ENCODE measurements at places on chromosomes 7 and 10.

DNA sequence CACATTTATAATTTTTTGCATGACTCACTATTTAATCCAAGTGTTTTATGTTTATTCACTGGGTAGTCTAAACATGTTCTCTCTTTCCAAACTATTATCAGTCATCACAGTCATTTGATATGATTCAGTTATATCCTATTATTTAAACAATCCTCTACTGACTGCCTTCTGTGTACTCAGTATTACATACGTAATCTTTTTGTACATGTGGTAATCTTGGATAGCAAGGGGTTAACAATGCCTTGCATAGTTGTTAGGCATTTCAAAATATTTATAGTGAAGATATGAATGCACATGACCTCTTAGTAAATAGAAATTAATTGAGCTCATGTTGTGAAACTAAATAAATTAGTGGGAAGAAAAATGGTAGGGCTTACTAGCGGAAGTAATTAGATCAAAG, 379.4 kb upstream of the KIAA1217 start:
- no peak for DNase-seq

DNA sequence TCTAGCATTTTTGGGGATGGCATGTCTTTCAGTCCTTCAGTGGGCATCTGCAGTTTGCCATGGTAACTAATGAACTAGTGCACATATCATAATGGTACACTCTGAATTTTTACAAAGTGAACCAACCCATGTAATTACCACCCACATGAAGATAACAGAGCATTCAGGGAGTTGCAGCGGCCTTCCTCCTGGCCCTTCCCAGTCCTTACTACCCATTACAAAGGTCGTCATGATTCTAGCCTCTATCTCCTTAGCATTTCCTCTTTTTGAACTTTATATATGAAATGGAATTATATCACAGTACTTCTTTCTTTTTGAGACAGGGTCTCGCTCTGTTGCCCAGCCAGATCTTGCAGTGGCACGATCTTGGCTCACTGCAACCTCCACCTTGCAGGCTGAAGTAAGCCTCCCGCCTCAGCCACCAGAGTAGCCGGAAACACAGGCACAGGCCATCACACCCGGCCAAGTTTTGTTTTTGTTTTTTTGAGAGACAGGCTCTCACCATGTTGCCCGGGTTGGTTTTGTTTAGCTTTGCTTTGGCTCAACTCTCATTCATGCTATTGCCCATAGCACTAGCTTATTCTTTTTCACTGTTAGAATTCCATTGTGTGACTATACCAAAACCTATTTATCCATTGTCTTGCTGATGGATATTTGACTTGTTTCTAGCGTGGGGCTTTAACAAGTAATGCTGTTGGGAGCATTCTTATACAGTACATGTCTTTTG, 79.2 kb downstream of the APBB1IP start:
- DNase-seq: no peak

DNA sequence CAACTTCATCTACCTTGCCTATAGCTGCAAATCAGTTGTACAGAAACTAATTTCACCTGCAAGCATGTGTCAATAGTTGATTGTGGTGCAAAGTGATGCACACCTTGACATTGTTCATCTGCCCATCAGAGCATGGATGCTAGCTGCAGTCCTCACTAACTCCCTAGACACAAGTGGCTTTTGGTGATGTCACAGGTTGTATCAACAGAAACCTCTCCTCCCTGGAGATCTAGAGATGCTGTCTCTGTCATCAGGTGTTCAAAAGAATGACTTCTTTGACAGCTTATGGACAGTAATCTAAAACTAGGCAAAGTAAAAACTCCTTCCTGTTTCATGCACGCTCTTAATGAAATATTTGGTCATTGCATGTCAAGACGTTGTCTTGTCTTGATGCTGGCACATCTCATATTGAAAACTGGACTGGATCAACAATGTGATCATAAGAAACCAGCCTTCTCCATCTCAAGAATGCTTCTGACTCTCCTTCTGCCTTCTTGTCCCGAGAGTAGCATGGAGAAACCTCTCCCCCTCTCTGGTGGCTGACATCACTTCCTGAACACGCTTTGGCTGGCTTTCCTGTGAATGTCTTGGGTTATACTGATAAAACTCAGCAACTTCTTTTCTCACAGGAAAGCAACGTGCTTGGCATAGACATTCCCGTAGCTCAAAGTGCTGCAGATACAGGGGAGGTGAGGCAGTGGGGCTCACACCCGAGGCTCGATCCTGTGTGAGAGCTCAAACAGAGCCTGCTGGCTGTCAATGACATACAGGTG, 176.2 kb upstream of the CDCA7L start:
- no peak for DNase-seq

- DNase-seq: no peak
These were observed 144.6 kb upstream of the MDFIC start for GRCh38 chr7:114777288-114777687.

DNA sequence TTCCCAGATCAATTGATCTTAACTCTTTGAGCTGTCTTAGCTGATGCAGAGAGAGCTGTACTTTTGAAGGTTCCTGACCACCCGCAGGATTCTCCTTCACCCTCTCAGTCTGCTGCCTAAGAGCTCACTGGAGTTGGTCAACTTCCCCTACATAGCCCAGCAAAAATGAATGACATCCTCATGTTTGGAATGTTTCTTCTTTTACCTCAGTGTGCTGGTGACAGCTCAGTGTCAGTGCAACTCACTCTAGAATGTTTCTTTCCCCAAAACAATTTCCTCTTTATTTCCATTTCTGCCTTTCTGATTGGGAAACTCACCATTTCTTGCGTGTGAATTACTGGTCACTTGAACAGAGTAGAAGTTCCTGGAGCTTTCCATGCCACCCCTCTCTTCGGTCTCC, 48.7 kb downstream of the LSMEM1 start:
- DNase-seq: no peak

GRCh38 chr10:44572146-44572545, 187.2 kb upstream of the CXCL12 start:
- no peak for DNase-seq

GRCh38 chr10:132517951-132518521, 19.6 kb upstream of the INPP5A start:
- DNase-seq: no peak

- DNase-seq: no peak
These were observed 187.8 kb downstream of the PPP1R17 start for GRCh38 chr7:31874631-31875386.

DNA sequence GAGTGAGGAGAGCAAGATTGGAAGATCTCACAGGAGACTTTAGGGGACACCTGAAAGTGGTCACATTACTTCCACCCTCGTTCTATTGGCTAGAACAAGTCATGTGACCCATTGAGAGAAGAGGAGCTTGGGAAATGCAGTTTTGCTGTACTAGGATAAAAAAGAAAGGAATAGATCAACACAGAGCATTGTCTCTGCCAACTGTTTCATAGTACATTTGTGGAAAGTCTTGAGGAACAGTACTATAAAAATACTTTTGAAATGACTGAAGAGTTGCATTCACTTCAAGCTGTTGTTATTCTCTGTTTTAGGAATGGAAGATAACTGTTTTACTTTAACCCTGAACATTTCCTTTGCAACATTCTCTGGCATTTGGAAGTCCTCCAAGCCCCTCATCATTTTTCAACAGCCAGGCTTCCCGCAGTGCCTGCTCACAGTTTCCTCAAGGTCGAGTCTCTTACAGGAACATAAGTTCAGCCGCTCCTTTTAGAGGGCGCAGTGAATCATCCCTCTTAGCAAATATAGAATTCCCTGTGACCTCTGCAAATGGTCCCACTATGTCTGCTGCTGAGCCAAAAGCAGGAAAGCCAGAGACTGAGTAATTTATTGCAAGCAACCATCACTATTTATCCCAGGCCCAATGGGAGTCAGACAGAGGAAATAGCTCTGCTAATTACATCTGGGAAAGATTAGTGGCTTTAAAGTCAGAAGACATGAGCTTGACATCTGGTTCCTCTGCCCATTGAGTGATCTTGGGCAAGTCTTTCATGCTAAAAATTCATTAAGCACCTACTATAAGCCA, 40.7 kb downstream of the MRPL32 start:
- peak; percentile 92 for DNase-seq

- no peak for DNase-seq
These were observed 28.6 kb downstream of the KAT6B start for GRCh38 chr10:74855027-74855426.

- DNase-seq: no peak
These were observed 28.0 kb downstream of the SIRT1 start for GRCh38 chr10:67912331-67912946.

DNA sequence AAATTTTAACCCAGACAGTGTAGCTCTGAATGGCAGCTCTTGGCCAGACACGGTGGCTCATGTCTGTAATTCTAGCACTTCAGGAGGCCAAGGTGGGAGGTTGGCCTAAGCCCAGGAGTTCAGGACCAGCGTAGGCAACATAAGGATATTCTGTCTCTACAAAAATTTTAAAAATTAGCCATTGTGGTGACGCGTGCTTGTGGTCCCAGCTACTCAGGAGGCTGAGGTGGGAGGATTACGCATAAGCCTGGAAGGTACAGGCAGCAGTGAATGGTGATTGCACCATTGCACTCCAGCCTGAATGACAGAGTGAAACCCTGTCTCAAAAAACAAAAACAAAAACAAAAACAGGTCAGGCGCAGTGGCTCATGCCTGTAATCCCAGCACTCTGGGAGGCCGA, 50.0 kb downstream of the SUFU start:
- no peak for DNase-seq

DNA sequence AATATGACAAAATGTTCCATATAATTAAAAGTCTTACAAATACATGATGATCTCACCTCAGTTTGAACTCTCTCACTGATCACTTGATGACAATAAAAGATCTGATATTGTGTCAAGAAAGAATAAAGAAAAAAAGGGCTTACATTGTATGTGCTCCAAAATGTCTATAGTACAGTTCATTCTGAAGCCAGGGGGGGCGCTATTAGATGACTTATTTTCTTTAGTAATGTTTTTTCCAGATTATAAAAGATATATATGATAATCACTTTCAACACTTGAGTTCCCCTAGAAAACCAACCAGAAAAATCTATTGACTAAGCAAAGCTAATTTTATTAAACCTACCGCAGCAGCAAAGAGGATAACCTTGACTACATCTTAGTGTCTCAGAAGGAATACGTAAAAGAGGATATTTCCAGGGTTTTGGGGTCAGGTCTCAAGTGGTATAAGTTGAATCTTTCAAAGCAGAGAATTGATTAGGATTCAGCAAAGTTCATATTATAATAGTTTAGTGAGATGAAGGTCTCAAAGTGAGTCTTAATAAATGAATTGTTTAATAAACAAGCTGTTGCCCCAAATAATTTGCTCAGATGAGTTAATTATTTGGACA, 55.8 kb downstream of the PTN start:
- DNase-seq: no peak

DNA sequence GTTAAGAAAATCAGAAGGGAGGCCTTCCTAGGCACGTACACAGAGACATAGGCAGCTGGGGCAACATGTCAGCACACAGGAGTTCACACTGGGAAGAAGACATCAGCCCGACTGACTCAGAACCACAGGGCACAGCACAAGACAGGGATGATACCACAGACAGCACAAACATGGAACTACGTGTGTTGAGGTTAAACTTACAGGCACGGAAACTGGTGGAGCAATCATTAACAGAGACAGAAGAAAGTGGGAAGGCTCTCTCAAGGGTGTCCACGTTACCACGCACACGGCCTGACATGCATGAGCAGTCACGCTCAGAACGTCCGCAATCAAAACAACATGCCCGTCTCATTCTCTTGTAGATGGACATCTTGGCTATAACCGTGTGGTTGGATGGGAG, 636.4 kb downstream of the KCNMA1 start:
- no peak for DNase-seq

- DNase-seq: no peak
These were observed 1031.1 kb downstream of the SORCS1 start for GRCh38 chr10:106133451-106133850.

DNA sequence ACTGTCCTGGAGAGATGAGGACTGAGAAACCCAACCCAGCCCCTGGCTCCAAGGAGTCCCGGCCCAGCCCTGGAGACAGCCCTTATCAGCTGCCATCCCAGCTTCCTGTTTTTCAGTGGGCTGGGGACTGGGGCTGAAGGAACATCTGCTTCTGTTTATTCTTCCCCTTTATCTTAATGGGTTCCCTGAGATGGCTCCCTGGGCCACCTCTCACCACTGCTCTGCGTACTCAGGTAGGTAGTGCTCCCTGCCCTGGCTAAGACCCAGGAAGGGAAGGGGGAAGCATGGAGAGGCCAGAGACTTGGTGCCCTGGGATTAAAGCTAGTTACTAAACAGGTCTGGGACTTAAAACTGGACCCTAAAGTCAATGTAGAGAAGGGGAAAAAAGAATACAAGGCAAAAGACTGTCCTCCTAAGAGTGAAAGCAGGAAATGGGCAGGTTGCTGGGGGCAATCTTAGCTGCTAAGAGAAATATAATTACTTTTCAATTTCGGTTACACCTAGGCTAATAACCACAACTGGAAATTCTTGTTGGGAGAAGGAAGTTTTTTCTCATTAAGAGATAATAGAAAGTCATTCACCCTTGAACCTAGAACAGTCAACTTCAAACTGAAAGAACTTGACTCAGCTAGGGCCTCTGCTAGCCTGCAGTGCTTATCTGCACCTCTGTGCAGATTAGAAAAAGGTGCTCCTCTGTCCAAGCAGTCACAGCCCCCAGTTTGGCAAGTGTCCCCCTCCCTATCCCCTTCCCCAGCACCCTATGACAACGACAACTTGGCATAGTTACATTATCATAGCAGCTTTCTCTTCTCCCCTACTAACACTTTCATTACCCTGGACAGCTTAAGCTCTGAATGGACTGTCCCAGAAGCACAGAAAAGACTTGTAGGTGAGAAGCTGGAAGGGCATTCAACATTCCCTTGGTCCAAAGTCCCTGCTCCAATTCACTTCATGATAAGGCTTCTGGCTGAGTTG, 65.6 kb upstream of the KDM7A start:
- DNase-seq: no peak

- no peak for DNase-seq
These were observed 84.3 kb downstream of the KCNMA1 start for GRCh38 chr10:77553311-77553710.
